ENCODE measurements at places on chromosomes 16 and 17.

DNA sequence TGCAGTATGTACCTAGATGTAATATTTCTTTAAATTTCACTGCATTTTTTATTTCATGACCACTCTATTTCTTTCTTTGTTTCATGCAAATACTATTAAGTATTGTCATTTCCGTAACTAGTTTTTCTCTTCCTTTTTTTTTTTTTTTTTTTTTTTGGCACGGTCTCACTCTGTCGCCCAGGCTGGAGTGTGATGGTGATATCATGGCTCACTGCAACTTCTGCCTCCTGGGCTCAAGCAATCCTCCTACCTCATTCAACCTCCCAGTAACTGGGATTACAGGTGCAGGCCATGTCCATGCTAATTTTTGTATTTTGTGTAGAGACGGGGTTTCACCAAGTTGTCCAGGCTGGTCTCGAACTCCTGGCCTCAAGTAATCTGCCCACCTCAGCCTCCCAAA lies 70.7 kb downstream of the TMEM114 start:
- DNase-seq: no peak

DNA sequence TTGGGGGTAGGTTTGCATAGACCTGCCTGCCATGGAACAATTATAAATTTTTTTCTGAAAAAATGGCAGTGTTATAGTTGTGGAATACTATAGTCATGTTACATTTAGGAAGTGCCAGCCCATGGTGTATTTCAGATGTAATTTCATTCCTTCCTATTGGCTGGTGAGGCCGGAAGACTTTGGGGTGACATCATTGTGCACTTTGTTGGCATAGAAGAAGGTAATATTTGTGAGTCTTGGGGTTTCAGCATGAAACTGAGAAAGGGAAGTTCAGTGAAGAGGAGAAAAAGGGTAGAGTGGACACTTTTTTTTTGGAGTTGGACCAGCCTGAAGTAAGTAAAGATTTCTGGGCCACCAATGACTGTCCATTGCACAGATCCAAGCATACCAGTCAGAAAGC lies 16.0 kb upstream of the HEATR6 start:
- DNase-seq: no peak

GRCh38 chr16:50207652-50208051 lies 54.5 kb downstream of the TENT4B start:
- no peak for DNase-seq

- DNase-seq: peak; percentile 65
Observed at GRCh38 chr17:67526700-67527099, 149.6 kb downstream of the PITPNC1 start.

- DNase-seq: no peak
Observed at GRCh38 chr16:70573451-70574121, 50.0 kb downstream of the SF3B3 start.

GRCh38 chr17:48718227-48718760 lies 4.0 kb downstream of the PRAC1 start:
- no peak for DNase-seq

- DNase-seq: no peak
Observed at GRCh38 chr16:87358696-87359095, 24.9 kb downstream of the FBXO31 start.

GRCh38 chr17:3512505-3513171 lies 36.8 kb downstream of the ASPA start:
- DNase-seq: peak; percentile 94

GRCh38 chr17:17119106-17119505 lies 76.8 kb downstream of the MPRIP start:
- DNase-seq: no peak

- DNase-seq: no peak
Observed at GRCh38 chr16:58051296-58051695, 25.7 kb downstream of the MMP15 start.
